ENCODE measurements at places on chromosomes 1 and 21.

- DNase-seq, result no peak
Observed at GRCh38 chr1:71634159-71634558, 553.3 kb upstream of the ZRANB2 start.

GRCh38 chr1:20732588-20733359 lies at the start of gene SH2D5:
SH2D5 (minus strand) TSS chr1:20732703; CDS start chr1:20728044, 4,659 bp downstream.
- no peak for DNase-seq

DNA sequence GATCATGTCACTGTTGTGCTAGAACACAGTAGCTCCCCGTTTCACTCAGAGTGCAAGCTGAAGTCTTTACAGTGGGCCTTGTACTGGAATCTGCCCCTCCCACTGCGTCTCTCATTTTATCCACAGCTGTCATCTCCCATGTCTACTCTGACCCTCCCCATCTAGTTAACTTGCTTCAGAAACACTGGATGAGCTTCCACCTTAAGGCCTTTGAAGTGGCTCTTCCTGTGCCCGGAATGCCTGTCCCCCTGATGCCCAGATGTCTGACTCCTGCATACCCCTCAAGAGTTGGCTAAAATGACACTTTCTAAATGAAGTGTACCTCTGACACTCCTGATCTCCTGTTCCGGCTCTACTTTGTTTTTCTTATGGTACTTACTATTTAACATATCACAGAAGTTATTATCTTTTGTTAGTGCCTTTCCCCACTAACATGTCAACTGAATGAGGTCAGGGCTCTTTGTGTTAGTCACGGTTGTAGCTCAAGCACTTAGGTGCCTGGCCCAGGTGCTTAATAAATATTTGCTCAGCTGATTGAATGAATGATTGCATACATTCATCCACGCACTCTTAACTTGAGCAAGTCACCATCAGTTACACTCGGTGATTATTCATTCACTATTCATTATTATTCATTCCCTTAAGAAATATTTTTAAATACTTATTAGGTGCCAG lies 13.3 kb downstream of the ARV1 start:
- DNase-seq, result no peak

DNA sequence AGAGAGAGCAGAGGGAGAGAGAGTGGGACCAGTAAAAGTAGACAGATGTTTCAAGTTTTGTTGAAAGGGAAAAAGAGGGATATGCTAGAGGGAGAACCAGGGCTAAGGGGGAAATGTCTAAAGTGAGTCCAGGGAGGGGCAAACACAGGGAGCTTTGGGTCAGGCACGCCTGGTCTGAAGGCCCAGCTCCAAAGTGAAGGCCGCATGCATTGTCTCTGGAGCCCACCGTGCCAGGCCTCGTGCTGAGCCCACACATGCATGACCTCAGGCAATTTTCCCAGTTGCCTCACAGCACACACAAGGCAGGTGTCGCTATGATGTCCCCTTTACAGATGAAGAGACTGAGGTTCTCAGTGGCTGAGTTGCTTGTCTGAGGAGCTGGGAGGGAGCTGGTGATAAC lies 16.0 kb downstream of the KIF17 start:
- no peak for DNase-seq

GRCh38 chr1:226977643-226978431 lies 37.7 kb downstream of the COQ8A start:
- DNase-seq, result no peak

DNA sequence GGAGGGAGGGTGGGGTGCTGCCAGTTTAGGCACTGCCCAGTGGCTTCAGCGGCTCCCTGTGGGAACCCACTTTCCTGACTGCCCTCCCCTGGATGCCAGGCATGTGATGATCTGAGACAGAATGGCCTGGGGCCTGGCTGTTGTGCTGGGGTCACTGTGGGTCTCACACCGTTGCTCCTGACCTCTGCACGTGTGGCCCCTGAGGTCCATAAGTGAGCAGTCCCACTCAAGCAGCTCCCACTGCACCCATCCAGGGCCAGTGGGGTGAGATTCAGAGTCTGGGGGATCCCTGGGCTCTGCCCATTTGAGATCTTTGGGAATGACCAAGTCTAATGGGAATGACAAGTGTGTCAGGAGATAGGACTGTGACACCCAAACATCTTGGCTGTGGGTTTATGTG lies 18.0 kb downstream of the PODN start:
- DNase-seq, result no peak

DNA sequence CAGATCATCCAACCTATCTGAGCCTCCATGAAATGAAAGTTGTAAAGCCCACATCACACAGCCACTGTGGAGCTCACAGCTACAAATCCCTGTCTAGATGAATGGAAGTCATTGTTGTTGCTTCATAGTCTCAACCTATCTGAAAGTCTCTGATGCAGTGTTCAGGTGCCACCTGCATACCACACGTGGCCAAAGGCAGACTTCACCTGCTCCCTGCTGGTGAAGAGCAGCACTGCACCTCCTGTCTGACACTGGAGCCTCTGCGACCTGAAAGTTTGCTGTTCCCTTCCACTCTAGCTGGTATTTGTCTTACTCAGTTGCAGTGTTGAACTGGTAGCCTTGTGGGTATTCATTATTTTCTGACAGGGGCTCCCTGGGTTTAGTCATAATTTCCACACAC lies 18.4 kb downstream of the LORICRIN start:
- no peak for DNase-seq

DNA sequence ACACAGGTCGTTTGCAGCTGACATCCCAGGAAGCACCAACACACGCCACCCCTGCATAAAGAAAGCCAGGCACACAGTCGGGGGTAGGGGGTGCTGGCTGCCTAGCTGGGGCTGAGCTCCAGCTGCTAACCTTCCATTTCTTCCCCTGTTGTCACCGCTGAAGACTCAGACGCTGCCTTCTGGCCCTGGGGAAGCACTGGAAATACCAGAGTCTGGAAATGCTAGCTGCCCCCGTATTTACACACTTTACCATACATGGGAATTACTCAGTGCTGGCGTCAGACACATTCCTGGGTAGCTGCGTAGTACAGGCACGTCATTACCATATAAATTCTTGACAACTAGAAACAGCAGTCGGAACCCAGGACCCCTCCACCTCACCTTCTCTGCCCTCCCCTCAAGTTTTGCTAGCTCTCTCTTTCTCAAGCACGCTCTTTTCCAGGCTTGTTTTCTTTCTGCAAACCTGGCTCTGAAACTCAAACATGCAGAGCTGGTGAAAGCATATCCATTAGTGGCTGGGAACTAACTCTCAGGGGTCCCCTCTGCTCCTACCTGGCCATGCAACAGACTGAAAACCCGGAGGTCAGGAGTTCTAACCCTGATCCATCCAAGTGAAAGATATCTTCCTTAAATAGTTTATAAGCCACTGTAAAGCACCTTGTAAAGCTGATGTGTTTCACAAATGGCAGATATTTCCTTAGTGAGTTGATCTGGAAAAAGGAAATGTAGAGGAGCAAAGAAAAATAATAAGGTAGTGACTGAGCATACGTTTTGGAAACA lies 3.3 kb downstream of the CSRP1 start:
- no peak for DNase-seq

- DNase-seq, result no peak
Observed at GRCh38 chr1:218886101-218886871, 287.4 kb upstream of the LYPLAL1 start.

DNA sequence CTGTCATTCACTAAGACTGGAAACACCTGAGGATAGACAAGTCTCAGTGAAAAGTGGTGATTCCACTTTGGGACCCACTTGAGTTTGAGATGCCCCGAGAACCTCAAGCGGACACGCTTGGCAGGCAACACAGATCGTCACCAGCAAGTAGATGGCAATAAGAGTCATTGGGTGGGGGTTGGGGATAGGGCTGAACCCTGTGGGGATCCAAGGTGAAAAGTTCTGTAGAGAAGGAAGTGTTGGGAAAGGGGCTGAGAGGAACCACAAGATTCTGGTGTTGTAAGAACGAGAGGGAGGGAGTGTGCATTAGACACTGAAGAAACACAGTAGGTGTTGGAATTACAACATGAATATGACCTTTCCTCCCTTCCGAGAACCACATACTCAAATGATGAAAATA lies 45.4 kb upstream of the TDRD10 start:
- DNase-seq, result no peak

GRCh38 chr1:170808216-170808885 lies 127.0 kb upstream of the MROH9 start:
- no peak for DNase-seq

GRCh38 chr1:226903819-226904716 lies 33.7 kb downstream of the PSEN2 start:
- DNase-seq, result no peak
